ENCODE measurements at places on chromosomes 12 and 14.

GRCh38 chr14:100775831-100776591 lies 49.3 kb downstream of the DLK1 start:
- DNase-seq, result no peak

GRCh38 chr12:7899755-7900154 lies 27.0 kb upstream of the SLC2A14 start:
- no peak for DNase-seq

GRCh38 chr12:110234331-110234751 lies 46.7 kb upstream of the ATP2A2 start:
- no peak for DNase-seq

DNA sequence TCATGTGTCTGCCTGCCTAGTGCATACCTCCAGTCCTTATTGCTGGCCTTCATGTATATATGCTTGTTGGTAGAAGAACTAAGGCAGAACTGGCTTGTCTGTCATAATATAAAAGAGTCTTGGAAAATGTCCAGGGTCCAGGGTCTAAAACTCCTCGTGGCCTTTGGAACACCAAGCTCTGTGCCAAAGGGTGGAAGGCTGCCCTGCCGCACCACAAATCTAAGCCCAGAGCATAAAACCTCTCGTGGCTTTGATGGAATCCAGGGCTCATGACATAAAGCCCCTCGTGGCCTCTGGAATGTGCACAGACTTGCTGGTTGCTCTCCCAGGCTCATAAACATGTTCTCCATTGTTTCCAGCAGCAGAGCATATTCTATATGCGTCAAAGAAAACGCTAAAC lies 107.9 kb downstream of the BBS10 start:
- DNase-seq, result no peak
